Stimulated activated CD8-positive, alpha-beta memory T cell treated with anti-CD3 and anti-CD28 coated beads, Interleukin-2, amount 100 ng/mL, for 1 hour (primary cell): ENCODE measurements at places on chromosomes 5 and 9.

DNA sequence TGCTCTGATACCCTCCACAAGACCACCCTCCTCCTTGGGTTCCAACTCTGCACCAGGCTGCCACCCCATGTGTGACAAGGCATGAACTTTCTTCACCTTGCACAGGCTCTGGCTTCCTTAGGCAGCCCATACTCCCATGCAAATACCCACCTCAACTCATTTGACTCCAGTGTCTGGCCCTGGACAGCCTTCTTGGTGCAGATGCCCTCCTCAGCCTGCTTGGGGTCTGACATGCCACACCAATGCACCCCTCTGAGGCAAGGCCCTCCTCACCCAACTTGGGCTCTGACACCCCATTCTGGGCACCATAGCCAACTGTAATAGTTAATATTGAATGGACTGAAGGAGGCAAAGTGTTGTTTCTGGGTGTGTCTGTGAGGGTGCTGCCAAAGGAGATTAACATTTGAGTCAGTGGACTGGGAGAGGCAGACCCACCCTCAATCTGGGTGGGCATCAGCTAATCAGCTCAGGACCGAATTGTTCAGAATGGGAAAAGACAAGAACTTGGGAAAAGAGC is 115.0 kb upstream of the EPB41L4A start:
- DNase-seq = no peak

- no peak for DNase-seq
These were observed 59.2 kb downstream of the WNK2 start for GRCh38 chr9:93243112-93243511.

DNA sequence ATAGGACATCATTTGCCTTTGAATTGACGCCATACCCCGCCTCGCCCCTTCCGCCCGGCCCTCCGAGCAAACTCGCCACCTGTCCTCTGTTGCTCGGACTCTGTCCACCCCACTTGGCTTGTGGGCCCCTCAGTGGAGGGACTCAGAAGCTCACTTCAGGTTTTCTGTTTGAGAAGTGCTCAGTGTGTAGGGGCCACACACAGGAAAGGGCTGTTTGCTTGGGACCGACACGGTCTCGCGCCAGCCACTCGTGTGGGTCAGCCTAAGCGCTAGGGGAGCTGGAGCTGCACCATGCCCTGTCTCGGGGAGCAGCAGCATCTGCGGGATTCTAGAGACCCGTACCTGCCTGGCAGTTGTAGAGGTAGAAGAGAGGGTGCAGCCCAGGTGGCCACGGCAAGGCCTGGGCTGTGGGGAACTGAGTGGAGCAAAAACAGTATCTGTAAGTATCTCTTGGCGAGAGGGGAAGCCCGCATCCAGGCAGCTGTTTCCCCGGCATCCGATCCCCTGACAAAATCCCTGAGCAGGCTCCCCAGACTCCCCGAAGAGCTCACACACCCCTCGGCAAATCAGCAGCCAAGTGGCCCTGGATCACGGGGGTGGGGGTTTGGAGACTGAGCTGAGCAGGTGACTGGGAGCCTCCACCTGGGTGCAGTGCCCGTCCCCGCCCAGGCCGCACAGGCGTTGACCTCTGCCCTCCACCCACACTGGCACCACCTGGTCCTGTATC is 52.2 kb downstream of the COL5A1 start:
- DNase-seq = no peak

GRCh38 chr9:27053369-27054022 is 48.0 kb upstream of the LRRC19 start:
- DNase-seq = no peak

DNA sequence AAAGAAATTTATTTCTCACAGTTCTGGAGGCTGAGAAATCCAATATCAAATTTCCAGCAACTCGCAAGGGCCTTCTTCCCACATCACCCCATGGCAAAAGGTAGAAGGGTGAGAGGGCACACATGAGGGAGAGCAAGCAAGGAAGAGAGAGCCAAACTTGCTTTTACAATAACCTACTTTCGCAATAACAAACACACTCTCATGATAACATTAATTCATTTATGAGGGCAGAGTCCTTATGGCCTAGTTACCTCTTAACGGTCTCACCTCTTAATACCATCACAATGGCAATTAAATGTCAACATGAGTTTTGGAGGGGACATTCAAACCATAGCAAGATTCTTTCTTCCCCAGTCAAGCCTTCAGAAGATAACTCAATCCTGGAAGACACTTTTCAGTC is 11.6 kb upstream of the HRH2 start:
- DNase-seq = no peak

DNA sequence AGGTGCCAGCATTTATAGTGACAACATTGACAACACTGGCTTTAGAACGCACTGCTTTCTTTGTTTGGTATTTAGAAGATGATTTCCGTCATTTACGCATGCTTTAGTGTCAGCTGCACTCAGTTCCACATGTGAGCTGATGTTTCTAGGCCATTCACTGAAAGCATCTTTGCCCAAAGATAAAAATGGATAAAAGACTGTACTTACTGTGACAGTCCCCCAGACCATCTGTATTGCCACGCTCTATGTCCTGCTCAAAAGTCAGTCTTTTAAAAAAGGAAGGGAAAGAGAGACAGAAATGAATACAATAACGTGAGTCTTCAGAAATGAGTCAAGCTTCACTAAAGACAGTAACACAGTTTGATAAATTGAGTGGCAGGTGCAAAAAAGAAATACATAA is 99.3 kb downstream of the SEMA6A start:
- DNase-seq = no peak

DNA sequence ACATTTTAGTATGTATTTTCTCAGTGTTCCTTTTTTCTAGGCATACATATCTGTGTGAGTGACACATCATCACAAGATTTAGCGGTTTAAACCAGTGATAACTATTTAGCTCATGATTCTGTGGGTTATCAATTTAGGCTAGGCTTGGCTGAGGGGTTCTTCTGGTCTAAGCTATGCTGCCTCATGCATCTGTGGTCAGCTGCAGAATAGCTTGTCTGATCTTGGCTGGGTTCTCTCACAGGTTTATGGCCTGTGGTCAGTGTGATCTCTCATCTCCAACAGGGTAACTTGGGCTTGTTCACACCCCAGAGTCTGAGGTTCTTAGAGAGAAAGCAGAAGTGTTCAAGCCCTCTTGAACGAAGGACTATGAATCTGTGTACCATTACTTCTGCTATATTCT is 363.3 kb downstream of the KDM4C start:
- DNase-seq = no peak

DNA sequence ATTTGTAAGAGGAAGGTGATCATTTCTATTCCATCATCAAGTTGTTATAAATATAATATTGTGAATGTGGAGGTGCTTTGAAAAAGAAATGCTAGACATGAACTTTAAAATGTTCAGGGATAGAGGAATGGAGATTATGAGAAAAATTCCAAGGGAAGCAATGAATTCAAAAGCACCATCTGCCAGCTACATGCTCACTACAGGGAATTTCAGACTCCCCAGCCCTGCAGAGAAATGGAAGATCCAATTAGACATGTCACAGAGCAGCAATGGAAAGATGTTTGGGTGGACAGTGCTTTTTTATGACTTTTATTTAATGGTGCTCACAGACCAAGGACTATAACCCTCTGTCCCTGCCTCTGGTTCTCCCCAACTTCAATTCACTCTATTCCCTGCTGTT is 209.7 kb downstream of the ESM1 start:
- DNase-seq = no peak

- no peak for DNase-seq
These were observed 169.7 kb downstream of the ARHGAP26 start for GRCh38 chr5:142939884-142940283.

DNA sequence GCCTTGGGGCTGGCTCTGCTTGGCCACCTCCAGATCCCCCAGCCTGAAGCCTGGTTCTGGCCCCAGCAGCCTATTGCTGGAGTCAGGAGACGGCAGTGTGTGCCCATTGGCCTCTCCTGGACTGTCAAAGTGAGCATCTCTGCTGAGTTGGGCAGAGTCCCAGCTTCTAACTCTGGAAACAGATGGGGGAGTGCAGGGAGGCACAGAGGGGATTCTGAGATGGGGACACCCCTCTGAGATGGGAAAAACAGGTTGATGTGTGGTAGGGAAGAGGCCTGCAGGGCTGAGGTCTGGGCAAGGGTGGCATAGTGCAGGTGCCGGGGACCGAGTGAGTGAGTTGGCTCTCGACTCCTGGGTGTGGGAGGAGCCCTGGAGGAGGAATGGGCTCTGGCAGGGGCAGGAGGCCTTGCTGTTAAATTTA is 27.5 kb downstream of the PHF2 start:
- no peak for DNase-seq

- no peak for DNase-seq
These were observed 27.4 kb upstream of the F2RL1 start for GRCh38 chr5:76791461-76791860.

GRCh38 chr5:76952795-76953536 is at the start of gene CRHBP:
Gene CRHBP, plus strand, starts transcription at chr5:76953045. Its CDS starts 90 bp downstream, at chr5:76953135.
- no peak for DNase-seq

- no peak for DNase-seq
These were observed 182.1 kb downstream of the FBN2 start for GRCh38 chr5:128355961-128356360.

DNA sequence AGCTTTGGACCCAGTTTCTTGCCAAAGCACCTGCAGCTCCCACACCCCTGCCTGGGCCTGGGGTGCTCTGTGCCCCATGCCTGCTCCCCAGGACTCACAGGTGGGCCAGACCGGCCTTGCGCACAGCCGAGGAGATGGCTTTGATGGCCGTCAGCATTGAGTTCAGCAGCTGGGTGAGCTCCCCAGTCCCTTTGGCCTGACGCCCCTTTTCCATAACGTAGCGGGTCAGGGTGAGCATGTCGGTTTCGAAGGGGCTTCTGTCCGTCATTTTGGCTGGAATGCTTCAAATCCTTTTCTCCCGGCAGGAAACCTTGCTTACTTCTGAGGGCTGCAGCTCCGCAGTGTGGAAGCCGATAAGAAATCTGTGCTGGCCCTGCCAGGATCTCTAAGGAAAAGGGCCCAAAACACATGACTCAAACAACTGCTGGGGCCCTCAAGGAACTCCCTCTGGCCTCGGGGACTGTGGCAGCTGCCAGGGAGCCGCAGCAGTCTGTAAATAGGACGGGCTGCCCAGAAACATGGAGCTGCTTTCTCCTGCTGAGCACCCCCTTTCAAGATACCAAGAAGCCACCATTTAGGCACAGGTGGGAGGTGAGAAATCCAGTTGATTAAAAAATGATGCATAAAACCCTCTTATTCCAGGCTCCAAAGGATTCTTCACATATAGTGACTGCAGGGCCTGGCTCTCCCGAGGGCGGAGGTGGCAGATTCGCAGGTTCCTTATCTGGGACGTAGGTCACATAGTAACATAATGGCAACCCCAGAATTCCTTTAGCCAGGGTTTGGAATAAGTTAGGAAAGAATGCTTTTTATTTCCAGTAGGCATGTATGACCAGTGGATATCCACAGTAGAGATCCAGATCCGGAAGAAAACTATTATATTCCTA is at the start of gene FBP2:
TSS of gene FBP2 (minus strand) at position 366 of the 887 bp plus-strand sequence. CDS start at position 268, 98 bp downstream.
- DNase-seq = no peak

- no peak for DNase-seq
These were observed 96.3 kb downstream of the ANKRD33B start for GRCh38 chr5:10660135-10660534.

GRCh38 chr9:3200331-3200774 is 325.4 kb downstream of the RFX3 start:
- DNase-seq = no peak

- DNase-seq = no peak
These were observed 79.2 kb downstream of the SV2C start for GRCh38 chr5:76162335-76162734.

DNA sequence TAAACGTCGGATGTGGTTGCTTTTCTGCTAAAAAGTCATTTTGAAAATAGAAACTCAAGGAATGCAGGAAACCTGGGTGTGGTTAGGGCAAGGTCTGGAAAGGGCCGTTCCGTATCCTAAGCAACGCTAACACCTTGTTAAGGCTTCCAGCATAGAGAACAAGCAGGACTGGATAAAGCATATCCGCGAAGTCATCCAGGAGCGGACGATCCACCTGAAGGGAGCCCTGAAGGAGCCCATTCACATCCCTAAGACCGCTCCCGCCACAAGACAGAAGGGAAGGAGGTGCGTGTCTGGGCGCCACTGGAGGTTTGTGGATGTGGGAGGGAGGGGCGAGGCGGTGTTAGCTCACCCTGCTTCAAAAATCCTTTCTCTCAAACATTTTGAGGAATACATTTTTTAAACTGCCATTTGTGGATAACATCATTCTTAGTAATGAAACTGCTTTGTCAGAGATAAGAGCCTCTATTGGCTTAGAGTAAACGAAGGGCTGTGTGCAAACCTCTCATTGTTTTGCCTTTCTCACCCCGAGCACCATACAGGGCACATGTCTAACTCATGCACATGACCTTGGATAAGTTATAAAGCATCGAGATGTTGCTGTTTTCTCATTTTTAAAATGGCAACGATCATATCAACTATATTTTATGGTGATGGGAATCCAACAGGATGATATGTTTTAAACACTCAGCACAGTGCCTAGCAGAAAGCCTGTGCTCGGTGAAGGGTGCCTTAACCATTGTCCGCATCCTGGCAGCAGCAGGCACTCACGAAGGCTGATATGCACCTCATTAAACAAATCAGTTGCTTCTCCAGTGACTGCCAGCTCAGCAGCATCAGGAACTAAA is 175.7 kb upstream of the OTULINL start:
- DNase-seq = no peak

DNA sequence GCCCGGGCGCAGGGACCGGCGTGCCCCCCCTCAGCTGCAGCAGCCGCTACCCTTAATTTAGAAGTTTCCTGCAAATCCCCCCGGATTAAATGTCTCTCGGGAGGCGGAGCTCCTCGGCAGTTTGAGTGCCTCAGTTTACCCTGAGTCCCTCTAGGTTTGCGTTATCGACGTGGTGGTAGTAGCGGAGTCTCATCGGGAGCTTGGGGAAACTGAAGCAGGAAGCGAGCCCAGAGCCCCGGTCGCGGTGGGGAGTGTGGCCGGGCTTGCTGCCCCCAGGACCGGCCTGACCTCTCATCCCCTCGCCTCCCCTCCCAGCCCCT is 529 bp upstream of the TPM2 start:
- DNase-seq = no peak

DNA sequence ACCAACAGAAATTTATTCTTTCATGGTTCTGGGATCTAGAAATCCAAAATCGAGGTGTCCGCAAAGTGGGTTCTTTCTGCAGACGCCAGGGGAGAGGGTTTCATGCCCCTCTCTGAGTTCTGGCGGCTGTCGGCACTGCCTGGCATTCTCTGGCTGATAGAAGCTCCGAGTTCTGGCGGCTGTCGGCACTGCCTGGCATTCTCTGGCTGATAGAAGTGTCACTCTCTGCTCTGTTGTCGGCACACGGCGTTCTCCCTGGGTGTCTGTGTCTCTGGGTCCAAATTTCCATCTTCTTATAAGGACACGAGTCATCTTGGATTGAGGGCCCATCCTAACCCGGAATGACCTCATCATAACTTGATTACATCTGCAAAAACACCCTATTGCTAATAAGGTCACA is 7.6 kb downstream of the GFI1B start:
- no peak for DNase-seq
